GM06990 (cell line): ENCODE measurements at places on chromosomes 3 and 15.
A peak's percentile ranks its signal among the peaks of the same experiment; 100 is the strongest.

- no peak for DNase-seq
These were observed 6.0 kb downstream of the PLIN1 start for GRCh38 chr15:89673165-89673512.

DNA sequence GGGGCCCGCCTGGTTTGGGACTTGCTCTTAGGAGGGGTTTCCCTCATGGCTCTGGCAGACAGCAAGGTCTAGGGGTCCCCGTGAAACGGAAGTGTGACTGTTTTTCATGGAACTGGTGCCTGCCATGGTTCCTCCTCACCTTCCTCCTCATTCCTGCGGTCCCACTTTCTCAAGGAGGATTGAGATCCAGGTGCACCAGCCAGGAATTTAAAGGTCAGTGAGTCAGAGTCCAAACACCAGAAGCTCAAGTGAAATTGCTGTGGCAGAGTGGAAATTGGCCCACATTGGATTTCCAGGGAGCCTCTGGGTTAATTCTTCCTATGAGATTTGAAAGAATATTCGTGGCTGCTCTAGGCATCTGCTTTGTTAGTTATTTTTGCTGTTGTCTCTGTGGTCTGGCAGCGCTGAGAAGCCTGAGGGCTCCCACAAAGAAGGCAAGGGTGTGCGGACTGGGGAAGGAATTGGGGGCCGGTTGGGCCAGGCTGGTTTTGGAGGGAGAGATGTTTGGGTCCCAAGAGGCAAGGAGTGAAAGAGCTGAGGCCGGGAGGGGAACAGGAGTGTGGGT is 60.4 kb upstream of the TNFAIP8L3 start:
- DNase-seq: no peak

DNA sequence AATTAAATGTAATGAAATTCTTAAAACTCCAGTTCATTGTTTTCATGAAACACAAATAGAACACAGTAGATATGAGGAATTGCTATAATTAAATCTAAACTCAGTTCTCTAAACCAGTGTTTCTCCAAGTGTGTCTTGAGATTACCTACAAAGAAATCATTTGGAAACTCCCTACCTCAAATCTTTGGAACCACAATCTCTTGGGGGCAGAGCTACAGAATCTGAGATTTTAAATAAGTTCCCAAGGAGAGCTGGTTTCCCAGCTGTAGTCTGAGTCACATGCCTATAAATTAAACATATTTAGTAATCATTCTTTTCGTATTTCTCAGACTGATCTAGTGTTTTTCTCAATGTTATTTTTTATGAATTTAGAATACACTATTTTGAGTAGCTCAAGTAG is 17.0 kb upstream of the ACTC1 start:
- no peak for DNase-seq

GRCh38 chr3:4898454-4899313 is 80.6 kb upstream of the BHLHE40 start:
- peak; percentile 63 for DNase-seq

DNA sequence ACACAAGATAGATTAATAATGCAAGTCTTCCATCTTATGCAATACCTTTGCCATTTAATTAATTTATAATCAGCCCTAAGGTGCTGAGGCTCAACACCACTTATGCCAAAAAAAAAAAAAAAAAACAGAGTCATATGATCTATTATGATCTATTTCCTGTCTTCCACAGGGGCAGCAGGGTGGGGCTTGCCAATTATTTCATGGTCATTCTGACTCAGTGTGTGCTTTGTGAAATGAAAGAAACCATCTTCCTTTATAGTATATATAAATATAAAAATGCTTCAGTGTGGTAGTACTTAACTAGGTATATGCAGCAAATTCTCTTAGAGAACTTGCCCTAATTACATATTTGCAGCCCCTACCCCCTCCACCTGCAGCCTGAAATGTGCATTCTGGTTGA is 7.2 kb upstream of the RARB start:
- no peak for DNase-seq

DNA sequence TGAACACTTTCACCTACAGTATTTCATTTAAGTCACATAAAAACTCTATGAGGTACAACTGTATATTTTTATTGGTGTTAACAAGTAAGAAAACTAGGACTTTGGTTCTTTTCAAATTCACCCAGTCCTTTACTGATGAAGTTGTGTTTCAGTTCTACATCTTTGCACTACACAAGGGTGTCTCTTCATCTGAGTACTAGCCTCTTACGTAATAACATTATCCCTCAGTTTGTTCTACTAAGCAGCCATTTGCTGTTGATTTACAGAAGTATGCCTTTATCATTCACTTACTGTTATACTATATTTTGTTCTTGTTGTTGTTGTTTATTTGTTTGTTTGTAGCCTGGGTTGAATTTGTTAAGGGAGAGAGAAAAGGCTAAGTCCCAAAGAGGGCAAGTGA is 311.9 kb downstream of the PLOD2 start:
- DNase-seq: no peak

GRCh38 chr15:51589881-51590568 is 32.5 kb downstream of the DMXL2 start:
- peak; percentile 15 for DNase-seq

- no peak for DNase-seq
These were observed 40.7 kb downstream of the RFT1 start for GRCh38 chr3:53089511-53089910.

DNA sequence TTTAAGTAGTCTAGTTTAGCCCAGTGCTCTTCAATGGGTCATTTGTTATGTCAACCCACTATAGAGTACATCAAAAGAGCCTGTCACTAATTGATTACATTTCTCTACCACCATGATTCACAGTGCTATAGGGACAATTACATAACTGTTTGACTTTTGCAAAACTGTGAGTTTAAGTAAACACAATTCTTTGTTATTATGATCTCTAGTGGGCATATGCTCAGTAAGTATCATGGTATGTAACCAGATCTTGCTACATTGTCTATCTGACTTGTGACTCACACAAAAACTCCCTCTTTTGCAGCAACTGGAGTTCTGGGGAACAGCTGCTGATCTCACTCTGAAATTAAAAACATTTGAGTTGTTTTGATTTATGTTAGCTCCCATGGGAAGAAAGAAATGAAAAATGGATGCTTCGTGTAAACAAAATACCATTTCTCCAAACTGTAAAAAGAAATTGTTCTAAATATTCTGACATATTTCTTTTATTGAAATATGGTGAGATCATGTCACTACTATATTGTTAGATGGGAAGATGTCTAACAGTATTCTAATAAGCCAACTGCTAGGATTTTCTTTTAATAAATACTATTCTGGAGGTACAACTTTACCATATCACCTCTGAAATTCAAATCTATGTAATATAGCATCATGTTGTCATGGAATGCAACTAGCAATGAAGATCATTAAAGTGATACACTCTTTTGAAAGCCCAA is 470.4 kb downstream of the ROBO1 start:
- DNase-seq: no peak

GRCh38 chr3:51343918-51344687 is 41.0 kb upstream of the MANF start:
- DNase-seq: no peak

DNA sequence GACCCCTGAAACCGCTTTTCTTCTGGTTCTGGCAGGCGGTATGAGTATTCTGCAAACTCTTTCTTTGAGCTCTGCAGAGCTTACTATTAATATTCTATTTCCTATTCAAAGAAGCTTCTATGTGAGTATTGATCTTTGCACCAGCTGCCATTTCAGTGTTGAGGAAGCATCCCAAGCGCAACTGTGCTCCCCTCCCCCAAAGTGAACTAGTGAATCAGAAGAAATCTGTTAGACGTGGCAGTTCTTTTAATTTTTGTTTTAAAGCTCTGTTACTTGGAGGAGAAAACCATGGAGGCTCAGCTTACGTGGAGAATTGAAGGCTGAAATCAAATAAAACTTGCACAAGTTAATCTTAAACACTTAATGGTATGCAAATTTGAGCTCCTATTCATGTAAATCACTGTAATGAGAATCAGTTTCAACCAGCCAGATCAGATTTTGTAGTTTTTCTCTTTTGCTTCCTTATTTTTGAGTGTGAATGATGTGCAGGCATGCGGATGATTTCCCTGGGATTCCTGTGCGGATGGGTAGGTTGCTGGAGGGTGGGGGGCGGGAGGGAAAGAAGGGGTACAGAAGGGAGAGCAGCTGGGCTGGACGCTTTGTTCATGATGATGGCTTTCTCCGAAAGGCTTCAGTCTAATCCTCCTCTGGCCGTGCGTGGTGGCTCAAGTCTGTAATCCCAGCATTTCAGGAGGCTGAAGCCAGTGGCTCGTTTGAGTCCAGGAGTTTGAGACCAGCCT is 16.1 kb upstream of the AGBL1 start:
- DNase-seq: no peak

DNA sequence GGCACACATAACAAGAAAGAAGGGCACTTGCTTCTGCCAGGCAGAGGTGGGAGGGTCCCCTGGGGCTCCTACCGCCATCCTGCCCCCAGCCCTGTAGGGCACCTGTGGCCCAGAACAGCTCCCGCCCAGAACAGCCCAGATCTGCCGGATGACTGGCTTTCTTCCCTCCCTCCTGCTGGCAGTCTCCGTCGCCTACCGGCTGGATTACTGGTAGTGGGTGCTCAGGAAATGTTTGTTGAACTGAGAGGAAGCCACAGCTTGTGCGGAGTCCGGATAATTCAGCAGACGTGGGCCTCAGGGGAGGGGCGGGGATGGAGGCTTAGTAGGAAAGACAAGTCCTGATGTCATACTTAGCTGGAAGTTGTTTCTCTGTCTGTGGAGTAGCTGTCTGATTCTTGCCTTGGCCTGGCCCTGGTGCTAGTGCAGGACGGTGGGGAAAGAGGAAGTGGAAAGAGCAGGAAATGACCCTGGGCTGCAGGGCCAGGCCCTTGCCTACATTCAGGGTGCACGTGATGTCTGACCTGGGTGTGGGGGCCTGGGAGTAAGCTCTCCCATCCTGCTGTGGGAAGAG is 6.7 kb downstream of the CCDC9B start:
- no peak for DNase-seq

DNA sequence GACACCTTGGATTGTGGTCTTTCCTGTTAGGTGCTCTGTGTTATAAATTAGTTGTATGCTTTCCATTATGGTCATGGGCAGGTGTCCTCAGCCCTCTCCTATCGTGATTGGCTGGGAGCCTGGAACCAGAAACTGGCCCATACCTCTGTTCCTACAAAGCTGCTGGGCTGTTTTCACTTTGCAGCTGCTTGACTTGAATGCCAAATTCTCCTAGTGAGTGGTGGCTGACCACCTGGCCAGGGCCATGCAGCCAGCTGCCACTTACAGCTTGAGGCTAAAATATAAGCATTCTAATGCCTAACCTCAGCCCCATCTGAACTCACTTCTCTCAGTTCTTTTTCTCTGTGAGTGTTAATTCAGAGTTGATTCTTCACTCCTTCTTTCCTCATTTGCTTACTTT is 239.3 kb upstream of the GBE1 start:
- no peak for DNase-seq

- no peak for DNase-seq
These were observed 579 bp upstream of the UBE3A start for GRCh38 chr15:25439369-25439836.

DNA sequence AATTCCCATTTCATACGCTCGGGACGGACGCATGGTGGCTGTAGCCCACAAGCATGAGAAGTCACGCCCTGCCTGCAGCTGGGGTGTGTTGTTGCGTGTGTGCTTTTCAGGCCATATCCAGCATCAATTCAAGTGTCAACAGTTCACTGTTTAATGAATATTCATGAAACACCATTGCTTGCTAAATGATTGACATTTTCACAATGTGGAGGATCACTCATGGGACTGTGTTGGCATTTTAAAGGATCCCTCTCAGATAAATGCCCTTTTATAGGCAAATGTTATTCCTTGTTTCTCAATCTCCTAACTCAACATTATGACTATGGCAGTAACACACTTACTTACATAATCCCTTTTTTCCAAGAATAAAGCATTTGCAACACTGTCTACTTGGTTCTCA is 511.3 kb downstream of the GABRG3 start:
- no peak for DNase-seq

DNA sequence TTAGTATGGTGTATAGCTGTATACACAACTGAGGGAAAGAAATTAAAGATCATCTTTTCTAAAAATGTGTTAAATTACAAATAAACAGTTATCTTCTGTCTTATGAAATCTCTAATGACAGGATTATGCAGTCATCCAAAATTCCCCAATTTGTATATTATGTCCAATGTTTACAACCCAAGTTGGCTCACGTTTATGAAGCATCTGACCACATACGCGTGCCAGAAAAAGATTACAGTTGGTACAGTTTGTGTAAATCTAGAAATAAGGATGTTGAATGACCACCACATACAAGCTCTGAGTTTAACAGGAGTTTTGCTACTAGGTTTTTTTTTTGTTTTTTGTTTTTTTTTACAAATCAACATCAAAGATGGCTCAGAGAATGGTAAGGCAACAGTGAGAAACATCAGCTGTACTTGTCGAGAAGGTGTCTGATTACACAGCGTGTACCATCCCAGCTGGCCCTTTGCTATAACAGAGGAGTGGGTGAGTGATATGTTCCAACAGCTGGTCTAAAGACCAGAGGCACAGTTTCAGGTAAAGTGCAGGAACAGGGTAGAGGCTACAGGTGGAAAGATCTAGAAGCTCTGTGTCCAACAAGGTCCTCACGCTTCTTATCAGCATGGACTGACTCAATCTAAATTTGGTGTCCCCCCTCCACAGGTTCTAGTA is 47.1 kb downstream of the USF3 start:
- DNase-seq: no peak

GRCh38 chr3:176574786-176575185 is 622.5 kb downstream of the TBL1XR1 start:
- no peak for DNase-seq
